ENCODE measurements at places on chromosomes 2 and 18.

DNA sequence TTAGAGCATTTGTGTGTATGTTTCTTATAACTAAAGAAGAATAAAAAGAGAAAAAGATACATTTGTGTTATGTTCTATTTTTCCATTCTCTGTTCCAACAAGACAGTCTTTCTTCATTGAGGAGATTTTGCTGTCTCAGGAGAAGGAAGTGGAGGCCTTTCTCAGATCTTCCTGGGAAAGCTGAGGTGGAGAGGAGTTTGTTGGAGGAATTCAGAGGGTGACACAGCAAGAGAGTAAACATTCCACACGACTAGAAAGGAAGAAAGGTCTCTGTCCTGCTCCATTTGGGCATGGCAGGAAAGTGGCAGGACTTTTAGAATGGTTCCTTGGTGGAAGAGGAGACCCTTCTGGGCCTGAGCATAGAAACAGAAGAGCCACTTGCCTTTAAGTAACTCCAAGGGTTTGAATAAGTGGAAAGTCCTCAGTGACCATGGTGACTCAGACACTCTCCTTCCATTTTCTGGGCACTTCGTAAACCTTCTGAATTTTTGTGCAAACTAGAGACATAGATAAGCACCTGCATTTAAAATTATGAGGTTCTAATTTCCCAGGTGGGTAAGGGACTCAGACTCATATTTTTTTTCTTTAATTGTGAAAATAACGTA is 52.3 kb upstream of the COL5A2 start:
- DNase-seq: no peak

DNA sequence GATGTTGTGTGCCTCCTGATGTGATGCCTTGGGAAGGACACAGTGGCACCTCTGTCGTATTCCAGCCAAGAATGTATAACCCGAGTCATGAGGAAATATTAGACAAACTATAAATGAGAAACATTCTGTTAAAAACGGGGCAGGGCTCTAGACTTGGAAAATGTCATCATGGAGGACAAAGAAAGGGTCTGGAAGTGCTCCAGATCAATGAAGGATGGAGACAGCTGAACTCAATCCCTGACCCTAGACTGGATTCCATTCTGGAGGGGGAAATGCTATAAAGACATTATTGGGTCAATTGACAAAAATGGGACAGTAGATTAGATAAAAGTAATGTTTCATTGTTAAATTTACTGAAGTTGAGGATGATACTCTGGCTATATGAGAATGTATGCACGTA is 92.1 kb downstream of the SLC4A3 start:
- no peak for DNase-seq

DNA sequence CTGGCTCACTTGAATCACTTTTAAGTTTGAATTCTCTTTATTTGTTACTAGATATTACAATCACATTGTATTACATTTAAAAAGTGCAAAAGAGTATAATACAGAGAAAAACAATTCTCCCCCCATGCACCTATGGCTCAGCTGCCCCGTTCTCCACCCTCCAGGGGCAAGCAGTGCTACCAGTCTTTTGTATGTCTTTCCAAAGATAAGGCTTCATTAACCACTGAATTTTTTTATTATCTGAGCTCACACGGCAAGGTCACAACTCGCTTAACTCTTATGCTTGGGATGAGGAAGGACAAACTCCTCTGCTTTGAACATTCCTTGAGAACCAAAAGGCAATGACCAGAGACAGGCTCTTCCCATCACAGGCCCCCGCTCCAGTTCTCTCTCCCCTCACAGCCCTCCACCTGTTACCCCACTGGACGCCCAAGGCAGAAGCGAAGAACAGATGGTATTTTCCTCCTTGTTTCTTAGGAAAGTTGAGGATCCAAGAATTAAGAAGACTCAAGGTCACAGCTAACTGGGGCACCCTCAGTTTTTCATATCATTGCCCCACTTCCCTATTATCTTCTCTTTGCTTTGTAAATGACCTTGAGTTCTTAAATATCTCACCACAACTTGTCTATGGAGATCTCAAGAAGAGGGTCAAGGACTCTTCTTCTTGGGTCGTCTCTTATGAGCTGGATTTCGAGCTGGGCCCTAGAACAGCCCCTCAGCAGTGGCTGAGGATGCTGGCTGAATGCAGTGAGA is 30.1 kb downstream of the SH2D6 start:
- DNase-seq: no peak

GRCh38 chr2:237922641-237923361 is 44.0 kb upstream of the UBE2F start:
- DNase-seq: peak; percentile 81

GRCh38 chr2:10447300-10447894 is 730 bp downstream of the ODC1 start:
- no peak for DNase-seq

GRCh38 chr2:198326431-198326830 is 522.0 kb downstream of the PLCL1 start:
- no peak for DNase-seq

DNA sequence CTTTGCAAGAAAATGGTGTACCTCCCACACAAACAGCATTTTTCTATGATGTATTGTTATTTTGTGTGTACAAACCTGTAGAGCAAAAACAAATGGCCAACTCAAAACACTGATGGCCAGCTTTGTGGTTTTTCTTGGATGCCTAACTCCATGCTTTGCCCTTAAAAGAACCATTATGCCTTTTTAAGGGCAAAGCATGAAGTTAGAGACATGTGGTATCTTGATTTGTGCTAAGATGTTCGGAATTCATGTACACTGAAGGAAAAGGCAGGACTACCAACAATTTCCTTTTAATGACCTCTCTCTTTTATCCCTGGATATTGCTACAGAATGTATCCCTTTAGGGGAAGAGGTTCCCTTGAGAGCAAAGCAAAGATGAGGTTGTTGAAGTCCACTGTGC is 273.6 kb downstream of the SCG2 start:
- no peak for DNase-seq

GRCh38 chr2:10184421-10184820 is 61.9 kb downstream of the RRM2 start:
- no peak for DNase-seq

DNA sequence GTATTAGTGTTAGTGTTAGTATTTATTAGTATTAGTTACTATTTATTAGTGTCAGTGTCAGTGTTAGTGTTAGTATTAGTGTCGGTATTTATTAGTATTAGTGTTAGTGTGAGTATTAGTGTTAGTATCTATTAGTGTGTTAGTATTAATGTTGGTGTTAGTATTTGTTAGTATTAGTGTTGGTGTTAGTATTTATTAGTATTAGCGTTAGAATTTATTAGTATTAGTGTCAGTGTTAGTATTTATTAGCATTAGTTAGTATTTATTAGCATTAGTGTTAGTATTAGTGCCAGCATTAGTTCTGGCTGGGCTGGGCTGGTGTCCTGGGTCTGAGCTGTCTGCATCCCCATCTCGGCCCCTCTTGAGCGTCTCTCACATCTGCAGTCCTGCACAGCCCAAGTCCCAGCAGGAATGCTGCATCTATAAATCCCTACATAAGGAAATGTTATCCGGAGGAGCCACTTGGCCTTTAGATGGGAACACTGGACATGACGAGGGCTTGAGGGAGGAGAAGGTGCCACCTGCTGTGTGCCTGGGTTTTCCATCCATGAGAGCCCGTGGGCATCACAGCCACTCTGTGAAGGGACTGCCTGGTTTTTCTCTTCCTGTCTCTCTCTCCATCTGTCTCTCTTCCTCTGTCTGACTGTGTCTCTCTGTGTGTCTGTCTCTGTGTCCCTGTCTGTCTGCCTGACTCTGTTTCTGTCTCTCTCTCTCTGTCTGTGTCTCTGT is 33.6 kb downstream of the TWIST2 start:
- DNase-seq: no peak

DNA sequence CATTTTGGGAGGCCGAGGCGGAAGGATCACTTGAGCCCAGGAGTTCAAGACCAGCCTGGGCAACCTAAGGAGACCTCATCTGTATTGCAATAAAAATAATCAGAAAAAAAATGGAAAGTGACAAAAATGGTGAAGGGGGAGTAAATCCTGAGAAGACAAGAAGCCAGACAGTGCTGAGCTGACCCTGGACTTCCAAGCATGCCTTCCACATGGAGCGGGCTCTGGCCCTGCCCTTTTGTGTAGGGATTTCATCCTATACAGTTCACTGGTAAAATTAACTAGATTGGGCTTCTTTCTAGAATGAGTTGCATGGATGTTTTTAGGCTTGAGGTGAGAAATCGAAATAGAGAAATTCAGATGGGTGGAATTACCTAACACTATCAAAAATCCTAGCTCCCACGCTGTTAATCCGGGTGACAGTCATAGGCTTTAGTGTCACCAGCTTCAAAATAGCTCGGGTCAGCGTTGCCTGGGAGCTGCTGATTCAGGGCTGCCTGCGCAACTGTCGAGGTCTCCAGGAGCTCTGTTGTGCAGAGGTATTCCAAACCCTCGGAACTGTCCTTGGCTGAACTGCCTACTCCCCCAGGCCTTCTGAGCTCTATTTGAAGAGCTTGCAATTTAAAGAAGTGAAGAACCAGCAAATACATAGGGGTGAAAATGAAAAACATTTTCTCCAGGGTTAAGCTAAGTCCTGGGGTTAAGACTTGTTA is 21.5 kb upstream of the ZNF532 start:
- DNase-seq: no peak

DNA sequence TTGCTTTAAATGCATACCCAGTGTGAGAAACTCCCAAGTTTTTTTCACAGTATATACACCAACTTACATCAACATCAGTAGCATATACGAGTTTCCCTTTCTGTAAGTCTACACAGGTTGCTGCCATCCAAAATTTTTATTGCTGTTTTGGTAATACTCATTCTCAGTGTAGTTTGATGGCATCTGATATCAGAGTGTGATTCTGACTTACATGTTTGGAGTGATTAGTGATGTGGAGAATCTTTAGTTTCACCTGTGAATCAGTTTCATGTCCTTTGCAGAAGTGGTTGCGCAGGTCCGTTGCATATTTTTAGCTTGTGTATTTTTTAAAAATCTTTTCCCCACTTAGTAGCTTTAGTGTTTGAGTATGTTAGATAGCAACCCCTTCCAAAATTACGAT is 50.1 kb downstream of the CCDC74A start:
- no peak for DNase-seq

DNA sequence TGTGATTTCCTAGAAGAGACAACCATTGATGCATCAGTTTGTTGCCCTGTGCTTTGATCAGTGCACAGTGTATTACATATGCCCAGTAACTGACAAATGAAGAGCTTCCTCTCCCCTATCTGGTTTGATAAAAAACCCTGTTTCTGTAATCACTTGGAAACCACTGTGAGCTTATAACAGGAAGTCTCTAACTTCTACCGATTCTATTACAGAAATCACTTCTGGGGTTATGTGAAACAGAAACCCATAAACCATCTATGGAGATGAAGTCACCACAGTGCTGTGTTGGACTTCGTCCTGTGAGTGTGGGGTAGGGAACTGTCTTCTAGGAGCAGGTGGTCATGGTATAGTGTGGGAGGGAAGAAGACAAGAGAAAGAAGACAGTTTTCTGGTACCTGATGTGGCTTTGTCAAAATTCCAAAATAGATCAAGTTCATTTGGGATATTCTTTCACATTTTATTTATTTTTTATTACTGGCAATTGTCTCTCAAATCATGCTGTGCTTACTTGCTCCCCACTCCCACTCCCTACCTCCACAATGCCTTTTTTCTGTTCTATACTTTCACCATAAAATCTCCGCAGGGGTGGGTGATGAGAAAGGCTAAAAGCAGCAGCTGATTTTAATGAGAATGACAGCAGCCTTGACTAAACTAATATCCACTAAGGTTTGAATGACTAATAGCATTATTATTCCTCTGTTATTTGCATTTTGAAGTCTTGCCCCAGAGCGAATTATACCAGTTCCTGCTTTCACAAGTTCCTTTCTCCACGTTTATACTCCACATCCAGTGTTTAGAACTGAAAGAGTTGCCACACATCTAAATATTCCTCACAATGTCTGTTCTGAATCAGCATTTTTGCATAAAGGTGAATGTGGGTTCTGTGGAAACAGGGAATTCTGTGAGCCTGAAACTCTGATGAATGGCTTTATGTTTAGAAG is 41.7 kb upstream of the RND3 start:
- DNase-seq: no peak

GRCh38 chr2:65846989-65847678 is 414.7 kb upstream of the SPRED2 start:
- DNase-seq: no peak

- DNase-seq: no peak
Observed at GRCh38 chr2:182504903-182505302, 78.1 kb upstream of the PDE1A start.

DNA sequence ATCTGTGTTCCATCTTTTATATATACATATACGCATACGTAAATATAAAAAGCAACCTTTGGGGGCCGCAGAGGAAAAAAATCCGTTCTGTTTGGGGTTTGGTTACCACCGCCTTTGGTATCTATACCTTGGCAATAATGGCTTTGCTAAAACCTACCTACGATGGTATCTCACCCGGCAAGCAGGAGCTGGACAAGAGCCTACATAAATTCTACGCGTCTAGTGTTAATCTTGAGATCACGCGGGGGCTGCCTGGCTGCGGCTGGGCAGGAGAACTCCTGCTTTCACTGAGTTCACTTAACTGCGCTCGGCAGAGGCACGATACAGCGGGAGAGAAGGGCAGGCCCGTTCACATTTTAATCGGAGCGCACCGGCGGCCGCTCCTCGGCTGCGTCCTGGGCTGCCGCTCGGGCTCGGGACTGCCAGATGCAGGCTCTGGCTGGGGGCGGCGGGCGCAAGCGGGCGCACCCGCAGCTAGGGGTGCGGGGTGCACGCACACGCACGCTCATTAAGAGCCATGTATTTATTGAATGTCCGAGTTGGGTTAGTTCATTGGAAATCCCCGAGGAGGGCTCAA is 1.7 kb upstream of the POU3F3 start:
- DNase-seq: no peak

- DNase-seq: no peak
Observed at GRCh38 chr2:238493880-238494572, 67.3 kb downstream of the ASB1 start.

DNA sequence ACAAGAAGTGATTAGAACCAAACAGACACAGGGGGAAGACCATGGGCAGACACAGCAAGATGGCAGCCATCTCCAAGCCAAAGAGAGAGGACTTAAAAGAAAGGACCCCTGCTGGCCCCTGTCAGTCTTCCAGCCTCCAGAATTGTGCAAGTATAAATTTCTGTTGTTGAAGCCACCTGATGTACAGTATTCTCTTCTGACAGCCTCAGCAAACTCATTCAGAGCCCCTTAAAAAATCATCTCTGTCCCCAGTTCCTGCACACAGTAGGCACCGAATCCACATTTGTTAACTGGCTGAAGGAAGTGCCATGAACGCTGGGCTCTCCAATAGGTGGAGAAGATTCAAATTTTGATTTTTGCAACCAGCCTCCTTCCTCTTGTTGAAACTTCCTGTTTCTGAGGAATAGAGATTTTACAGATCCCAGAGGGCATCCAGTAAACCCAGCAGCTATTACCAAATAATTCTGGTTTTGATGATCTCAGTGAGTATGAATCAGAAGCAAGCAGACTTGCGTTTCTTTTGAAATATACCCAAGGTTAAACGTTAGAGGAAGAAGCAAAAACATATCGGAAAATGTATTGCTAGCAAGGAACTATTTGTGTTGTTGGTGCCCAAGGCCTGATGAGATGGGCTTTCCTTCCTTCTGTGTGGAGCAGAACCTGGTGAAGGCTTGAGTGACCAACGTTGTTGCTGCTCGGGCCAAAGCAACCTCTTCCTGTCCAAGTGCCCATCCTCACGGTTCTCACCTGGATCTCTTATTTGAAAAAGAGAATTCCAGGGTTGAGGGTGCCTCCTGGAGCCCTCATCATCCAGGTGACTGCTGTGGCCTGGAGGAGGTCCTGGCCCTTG is 47.7 kb upstream of the PLB1 start:
- no peak for DNase-seq

GRCh38 chr2:135494917-135495316 is 36.1 kb downstream of the ZRANB3 start:
- DNase-seq: no peak

Data from ascending aorta (tissue), 2 donors.